ENCODE measurements at places on chromosomes 5 and 9.

GRCh38 chr5:7927466-7928375, 58.8 kb downstream of the MTRR start:
- DNase-seq, result no peak

GRCh38 chr9:99090336-99091130, 14.4 kb upstream of the TGFBR1 start:
- no peak for DNase-seq

DNA sequence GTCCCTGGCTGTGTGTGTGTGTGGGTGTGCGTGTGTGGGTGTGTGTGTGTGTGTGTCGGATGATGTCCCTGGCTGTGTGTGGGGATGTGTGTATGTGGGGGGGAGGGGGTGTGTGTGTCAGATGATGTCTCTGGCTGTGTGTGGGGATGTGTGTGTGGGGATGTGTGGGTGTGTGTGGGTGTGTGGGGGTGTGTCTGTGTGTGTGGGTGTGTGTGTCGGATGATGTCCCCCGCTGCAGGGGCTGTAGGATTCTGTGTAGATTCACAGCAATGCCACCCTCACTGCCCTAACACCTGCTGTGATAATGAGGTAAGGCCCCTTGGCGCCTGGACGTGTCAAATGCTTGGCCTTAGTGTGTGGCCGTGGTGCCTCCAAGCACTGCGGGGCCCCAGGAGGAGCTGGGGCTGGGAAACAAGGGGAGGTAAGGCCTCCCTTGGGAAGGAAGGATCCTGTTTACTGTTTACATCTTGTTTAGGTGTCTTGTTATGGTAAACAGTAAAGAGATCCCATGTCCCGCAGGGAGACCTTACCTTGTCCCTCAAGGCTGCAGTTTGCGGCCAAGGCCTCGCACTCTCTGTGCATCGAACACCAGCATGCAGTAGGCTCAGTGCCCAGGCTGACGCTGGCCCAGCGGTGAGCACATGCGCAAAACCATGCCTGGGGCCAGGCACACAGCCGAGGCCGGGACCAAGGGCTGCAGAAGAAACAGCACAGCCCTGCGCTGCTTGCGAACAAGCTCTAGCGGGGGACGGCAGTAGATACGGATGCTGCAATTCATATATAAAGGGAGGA, 24.1 kb downstream of the AHRR start:
- no peak for DNase-seq

DNA sequence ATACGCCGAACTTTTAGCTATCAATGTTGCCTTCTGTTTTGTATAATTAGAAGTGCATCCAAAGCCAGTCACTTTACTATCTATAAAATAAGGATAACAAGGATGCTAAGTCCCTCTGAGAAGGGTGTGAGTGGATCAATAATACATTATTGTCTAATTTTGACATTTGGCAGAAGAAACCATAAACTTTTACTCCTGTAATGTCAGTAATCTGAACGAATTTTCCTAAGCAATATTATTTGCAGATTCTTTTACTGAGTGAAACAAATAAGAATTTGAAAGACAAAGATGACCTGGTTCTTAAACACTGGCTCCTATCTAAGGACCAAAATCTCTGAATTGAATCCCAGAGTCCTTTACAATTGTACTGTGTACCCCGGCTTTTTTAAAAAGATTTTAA, 126.6 kb upstream of the TMEM161B start:
- DNase-seq, result no peak

- DNase-seq, result no peak
Measured at GRCh38 chr9:135050072-135050990, 37.1 kb upstream of the OLFM1 start.

- no peak for DNase-seq
Measured at GRCh38 chr9:89746385-89747116, 141.7 kb downstream of the GADD45G start.

DNA sequence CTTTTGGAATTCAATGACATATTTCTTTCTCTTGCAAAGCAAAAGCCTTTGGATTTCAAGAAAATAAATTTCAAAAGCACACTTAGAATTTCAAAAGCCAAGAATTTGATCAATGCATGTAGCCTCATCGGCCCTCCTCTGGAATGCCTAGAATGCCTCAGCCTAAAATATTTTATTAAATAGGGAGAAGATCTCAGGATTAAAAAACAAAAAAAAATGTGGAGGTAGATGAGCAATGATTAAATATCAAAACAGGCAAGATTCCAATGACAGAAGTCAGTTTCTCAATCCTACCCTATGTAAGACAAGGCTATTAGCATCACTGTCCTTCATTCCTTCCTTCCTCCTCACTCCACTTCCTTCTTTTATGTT, 169.0 kb downstream of the CDH6 start:
- DNase-seq, result no peak

GRCh38 chr5:82165740-82166530, 112.2 kb downstream of the RPS23 start:
- DNase-seq, result no peak

DNA sequence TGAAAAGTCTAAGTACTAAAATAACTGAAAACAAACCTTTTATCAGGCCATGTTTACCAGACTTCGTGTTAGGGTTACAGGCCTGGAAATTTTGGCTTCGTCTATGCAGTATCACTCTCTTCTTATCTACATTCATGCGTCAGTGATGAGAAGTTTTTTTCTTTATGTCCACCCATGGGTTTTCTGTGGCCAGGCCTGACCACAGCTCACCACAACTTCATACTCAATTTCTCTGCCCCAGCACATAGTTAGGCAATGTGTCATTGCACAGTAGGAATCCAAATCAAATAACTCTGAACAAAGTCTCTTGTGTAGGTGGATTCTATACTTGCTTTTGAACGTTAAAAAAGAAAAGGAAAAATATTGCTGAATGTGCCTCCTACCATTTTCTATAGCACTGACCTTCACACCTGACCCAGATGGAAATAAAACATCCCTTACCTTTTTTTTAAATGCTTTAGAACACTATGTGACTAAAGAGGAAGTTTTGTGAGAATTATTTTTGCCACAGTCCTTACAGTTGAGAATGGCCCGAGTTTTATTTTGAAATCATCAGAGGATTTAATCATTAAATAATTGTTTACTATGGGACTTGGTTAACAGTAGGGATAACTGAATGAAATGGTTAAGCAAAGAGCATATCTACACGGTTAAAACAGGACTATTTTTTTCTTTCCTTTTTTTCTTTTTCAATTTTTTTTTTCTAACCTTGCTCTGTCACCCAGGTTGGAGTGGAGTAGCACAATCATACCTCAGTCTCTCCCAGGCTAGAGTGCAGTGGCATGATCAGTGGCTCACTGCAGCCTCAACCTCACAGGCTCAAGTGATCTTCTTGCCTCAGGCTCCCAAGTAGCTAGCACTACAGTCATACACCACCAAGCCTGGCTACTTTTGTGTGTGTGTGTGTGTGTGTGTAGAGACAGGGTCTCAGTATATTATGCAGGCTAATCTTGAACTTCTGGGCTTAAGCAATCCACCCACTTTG, 1247.0 kb upstream of the ACO1 start:
- DNase-seq, result no peak

- no peak for DNase-seq
Measured at GRCh38 chr5:29016067-29016466, 1977.7 kb upstream of the CDH9 start.

DNA sequence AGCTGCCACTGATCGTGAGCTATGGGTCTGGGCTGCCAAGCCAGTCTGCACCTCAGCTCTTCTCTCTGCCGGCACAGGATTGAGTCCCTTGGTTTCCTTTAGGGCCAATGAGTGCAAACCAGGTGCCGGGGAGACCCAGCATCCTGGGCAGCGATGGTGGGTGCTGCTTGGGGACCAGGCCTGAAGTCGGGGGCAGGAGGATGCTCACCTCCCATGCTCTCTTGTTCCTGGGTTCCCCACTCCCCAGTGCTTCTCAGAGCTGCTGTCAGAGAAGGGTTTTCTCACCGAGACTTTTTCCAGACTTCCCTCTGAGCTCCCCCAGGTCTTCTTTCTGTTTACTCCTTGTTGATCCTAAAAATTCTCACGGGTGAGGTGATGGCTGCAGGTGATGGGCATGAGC, 61.2 kb downstream of the IRX1 start:
- no peak for DNase-seq

DNA sequence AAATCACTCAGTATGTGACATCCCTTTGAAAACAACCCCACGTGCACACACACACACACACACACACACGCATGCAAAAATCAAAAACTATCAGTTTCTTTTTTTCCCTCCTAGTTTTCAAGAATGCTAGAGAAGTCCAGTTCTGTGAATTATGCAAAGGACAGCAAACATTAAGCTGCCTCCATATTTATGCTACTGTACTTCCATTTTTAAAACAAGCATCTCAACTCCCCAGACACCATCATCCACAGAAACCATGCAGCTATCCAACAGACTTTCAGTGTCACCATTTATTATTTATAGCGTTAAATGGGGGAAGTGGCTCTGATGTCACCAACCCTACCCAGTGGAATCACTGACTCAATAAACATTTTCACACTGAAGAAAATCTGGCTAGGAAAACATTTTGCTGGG, 1.6 kb downstream of the FBXW11 start:
- DNase-seq, result no peak

GRCh38 chr9:131282688-131283422, 6.5 kb upstream of the FAM78A start:
- no peak for DNase-seq

DNA sequence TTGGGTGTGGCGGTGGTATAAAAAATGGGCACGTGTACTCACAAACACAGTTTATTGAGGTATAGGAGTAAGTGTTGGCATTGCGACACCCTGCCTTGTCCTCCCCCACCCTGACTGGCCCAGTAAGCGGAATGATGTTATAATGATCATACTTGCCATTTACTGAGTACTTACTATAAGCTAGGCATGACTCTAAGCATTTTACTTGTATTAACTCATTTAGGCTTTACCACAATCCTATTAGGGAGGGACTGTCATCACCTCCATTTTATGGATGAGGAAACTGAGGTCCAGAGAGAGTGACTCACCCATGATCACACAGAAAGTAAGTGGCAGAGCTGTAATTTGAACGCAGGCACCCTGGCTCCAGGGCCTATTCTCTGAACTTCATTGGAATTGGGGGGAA, 2.3 kb downstream of the SMIM3 start:
- no peak for DNase-seq

- DNase-seq, result no peak
Measured at GRCh38 chr5:141843156-141843927, 34.9 kb downstream of the PCDH1 start.
